Aorta (tissue), 5 donors: ENCODE measurements at places on chromosomes 1 and 21. TPM values are rescaled to one million over a fixed set of nuclear protein-coding genes. Genes with fewer than 3 reads are reported as not detected.
A peak's percentile ranks its signal among the peaks of the same experiment; 100 is the strongest.

The STPG1 gene
- total RNA-seq = 3.8 TPM

- no peak for DNase-seq
Measured at GRCh38 chr1:214136324-214136919, 144.5 kb upstream of the SMYD2 start.

The CDA gene
- total RNA-seq = 5.3 TPM

- DNase-seq = no peak
Measured at GRCh38 chr1:244962130-244962529, 97.8 kb upstream of the HNRNPU start.

The ANGPTL3 gene
- total RNA-seq = not detected

- no peak for DNase-seq
Measured at GRCh38 chr1:88802404-88802803, 89.0 kb downstream of the GTF2B start.

The DCST2 gene
- total RNA-seq = 1.8 TPM

The CLIC4 gene
- 477 TPM for total RNA-seq

The EDN2 gene
- 1.5 TPM for total RNA-seq

- DNase-seq = no peak
Measured at GRCh38 chr1:195584870-195585624, 1023.2 kb downstream of the KCNT2 start.

The NOS1AP gene
- 4.8 TPM for total RNA-seq

GRCh38 chr21:46542588-46543124, 62.2 kb downstream of the S100B start:
- no peak for DNase-seq

The PCP4L1 gene
- 1.2 TPM for total RNA-seq

- DNase-seq = no peak
Measured at GRCh38 chr1:217493290-217493689, 137.6 kb downstream of the GPATCH2 start.

DNA sequence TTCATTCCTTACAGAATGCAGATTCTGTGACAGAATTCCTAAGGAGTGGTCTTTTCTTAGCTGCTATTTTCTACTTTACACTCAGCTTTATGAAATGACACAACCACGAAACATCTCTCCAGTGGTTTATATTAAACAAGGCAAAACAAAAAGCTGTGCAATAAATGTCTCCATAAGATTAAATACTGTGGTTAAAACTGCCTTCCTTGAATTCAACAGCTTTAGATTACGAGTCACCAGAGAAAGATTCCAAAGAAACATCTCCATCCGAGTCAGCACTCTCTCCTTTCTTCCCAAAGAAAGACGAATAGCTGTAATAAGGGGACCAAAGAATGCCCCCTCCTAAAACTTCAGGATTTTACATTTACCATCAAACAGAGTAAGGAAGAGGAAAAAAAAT, 4.6 kb upstream of the C1orf87 start:
- no peak for DNase-seq

DNA sequence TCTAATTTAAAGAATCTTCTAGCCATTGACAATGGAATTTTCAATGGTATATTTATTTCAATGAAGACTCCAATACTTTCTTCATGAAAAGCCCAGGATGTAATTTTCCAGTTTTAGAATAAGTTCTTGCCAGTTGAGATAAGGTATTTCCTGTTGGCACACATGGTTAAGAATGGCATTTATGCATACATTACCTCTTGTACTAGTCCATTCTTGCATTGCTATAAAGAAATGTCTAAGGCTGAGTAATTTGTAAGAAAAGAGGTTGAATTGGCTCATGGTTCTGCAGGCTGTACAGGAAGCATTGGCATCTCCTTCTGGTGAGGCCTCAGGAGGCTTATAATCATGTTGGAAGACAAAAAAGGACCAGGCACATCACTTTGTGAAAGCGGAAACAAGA, 1179.6 kb downstream of the AMY1C start:
- no peak for DNase-seq

DNA sequence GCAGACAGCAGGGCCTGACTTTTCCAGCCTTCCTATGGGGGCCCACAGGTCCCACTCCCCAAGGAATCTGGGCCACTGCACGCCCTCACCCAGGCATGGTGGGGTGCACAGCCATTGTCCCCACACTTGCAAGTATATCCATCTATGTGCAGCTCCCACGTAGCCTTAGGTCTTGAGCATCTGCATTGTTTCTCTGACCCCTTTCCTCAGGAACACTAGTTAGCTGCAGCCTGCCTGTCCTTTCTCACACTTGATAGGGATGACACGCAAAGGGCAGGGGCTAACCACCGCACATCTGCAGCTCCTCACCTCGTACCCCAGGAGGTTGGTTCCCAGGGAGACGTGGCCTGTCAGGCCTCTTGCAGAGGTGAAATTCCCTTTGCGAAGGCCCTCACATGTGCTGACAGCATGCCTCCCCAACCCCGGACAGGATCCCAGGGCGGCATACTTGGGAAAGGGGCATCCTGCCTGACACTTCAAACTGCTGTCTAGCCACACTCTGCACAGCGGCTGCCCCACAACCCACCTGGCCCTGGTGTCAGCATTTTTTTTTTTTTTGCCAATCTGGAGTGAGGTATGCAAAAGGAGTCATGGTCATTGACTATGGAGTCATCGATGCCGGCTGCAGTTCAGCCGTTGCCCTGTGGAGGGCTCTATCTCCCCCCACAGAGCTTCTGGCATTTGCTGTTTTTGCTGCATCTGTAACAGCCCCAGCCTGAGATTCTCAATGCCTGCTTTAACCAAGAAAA, 5.0 kb downstream of the JMJD4 start:
- DNase-seq = peak; percentile 77

The OPRD1 gene
- total RNA-seq = not detected

- DNase-seq = no peak
Measured at GRCh38 chr1:9784508-9785133, 39.1 kb downstream of the CLSTN1 start.

The ALPL gene
- 6.7 TPM for total RNA-seq

The PTGFR gene
- total RNA-seq = 3.9 TPM

GRCh38 chr1:16145030-16145661, 10.7 kb downstream of the EPHA2 start:
- peak; percentile 92 for DNase-seq

DNA sequence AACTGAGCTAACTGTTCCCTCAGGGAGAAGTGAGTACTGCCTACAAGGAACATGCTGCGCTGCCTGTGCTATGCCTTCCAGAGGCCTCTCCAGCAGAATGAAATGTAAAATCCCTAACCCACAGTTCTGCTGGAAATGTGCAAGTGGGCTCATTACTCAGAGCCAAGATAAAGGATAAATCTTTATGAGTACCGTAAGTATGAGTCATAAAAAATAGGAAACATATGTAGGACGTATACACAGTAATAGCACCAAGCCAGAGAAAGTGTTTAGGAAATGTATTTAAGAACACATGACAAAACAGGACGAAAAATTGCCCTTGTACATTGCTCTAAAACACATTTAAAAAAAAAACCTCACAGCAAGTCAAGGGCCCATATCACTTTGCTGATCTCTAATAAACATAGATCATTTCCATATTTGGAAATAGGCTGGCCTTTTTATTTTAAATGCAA, 104.6 kb downstream of the TGFBR3 start:
- no peak for DNase-seq

GRCh38 chr1:207259391-207259790, 62.1 kb upstream of the CD55 start:
- DNase-seq = no peak

The COL24A1 gene
- total RNA-seq = 2.2 TPM

The ARMH1 gene
- total RNA-seq = 6.7 TPM

GRCh38 chr1:203179667-203180005, 4.0 kb upstream of the MYBPH start:
- no peak for DNase-seq

The NTNG1 gene
- total RNA-seq = 1.0 TPM

The KRTAP12-2 gene
- total RNA-seq = not detected

- DNase-seq = no peak
Measured at GRCh38 chr1:228401782-228402640, 4.6 kb downstream of the TRIM11 start.

GRCh38 chr21:43825936-43826622, 36.7 kb downstream of the RRP1 start:
- DNase-seq = no peak

The EVA1C gene
- 72.6 TPM for total RNA-seq

The CEP350 gene
- total RNA-seq = 61.3 TPM

The SPRR2A gene
- total RNA-seq = not detected

GRCh38 chr1:29650476-29650875, 414.2 kb downstream of the PTPRU start:
- no peak for DNase-seq

The ZSWIM5 gene
- 2.1 TPM for total RNA-seq

The AGMAT gene
- total RNA-seq = 0.13 TPM

- no peak for DNase-seq
Measured at GRCh38 chr1:175129182-175129581, 61.5 kb downstream of the TNN start.

GRCh38 chr1:229341774-229342655, 832 bp downstream of the CCSAP start:
- DNase-seq = peak; percentile 93

DNA sequence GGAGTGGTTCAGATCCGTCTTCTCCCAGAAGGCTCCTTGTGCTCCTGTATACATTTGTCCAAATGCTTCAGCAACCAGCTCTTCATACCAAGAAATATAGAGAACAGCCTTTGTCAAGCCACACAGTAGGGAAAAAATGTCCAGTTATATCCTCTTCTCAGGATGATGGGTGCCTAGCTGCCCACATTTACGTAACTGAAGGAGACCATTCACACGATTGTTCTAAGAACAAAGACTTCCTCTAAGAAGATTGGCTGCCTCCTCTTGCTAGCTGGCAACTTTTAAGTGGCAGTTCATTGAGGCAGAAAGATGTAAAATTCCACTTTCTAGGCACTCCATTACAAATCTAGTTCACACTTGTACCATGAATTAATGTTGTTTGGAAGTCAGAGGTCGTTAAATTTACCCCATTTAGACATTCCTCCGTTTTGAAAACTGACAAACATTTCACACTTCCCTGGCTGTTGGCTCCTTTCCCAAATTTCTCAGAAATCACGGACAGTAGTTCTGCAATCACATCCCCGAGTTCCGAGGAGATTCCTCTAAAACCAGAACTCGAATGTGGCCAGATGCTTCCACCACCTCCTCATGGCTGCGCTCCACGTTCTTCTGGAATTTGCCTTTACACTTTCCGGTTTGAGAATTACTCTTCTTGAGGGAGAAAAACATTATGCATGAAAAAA, 45.6 kb upstream of the CSF1 start:
- DNase-seq = no peak

- no peak for DNase-seq
Measured at GRCh38 chr1:173628888-173629287, 6.2 kb upstream of the TEX50 start.

GRCh38 chr1:235423214-235423652, 56.0 kb downstream of the TBCE start:
- DNase-seq = no peak

The BMP8B gene
- 0.81 TPM for total RNA-seq
